Spinal cord (tissue), 10 donors: ENCODE measurements at places on chromosomes 5 and 9. TPM values are rescaled to one million over a fixed set of nuclear protein-coding genes. Genes with fewer than 3 reads are reported as not detected.

Gene FGF10
- 9.4 TPM for total RNA-seq

Gene GKAP1
- 15.9 TPM for total RNA-seq

Gene ITK
- 0.06 TPM for total RNA-seq

- no peak for DNase-seq
Observed at GRCh38 chr5:39521098-39521860, 96.5 kb upstream of the DAB2 start.

DNA sequence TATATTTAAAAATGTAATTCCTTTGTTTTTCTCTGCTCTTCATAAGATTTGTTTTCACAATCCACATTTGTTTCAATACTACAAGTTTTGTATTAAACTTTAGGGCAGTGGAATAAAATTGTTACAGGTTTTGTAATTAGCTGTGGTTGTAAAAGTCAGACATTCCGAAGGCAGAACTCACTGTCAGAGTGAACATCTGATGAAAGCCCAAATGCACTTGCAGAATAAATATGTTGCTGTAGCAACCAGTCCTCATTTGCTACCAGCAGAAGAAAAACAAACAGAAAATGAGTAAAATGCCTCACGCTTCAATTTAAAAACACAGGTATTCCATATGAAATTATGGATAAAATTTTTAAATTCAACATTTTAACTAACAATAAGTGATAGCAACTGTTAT lies 740.1 kb upstream of the FAM174A start:
- no peak for DNase-seq

GRCh38 chr5:80364892-80365291 lies 43.0 kb upstream of the ZFYVE16 start:
- no peak for DNase-seq

DNA sequence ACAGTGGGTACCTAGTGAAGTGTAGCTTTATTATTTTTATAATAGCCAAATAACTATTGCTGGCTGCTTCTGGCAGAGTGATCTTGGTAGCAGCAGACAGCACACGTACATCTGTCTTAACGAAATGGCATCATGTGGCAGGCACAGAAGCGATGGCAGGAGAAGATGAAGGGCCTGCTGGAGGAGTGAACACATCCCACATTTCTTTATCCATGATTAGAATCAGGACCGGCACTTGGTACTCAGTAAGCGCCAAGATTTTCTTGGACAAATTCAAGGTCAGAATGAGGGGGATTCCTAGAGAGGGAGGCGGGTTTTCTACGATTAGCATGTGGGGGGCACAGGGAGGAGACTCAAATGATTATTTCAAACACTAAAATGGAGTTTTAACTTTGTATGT lies 23.0 kb upstream of the ZNF366 start:
- DNase-seq, result no peak

DNA sequence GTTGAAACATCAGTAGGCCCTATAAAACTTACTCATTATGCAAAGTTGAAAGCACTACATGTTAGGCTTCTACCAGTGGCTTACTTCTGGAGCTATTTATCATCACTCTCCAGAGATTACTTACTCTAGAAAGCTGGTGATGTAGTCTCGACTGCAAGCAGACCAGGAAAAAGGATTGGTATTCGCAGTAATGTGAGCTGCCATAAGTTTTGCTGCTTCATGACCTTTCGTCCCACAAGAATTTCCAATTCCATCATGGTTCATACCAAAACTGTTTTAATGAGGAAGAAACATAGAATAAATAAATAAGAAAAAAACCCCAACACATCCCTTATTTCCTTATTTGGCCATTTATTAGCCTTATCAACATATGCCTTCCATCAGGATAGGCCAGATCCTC lies 181.9 kb downstream of the ADAMTS6 start:
- no peak for DNase-seq

DNA sequence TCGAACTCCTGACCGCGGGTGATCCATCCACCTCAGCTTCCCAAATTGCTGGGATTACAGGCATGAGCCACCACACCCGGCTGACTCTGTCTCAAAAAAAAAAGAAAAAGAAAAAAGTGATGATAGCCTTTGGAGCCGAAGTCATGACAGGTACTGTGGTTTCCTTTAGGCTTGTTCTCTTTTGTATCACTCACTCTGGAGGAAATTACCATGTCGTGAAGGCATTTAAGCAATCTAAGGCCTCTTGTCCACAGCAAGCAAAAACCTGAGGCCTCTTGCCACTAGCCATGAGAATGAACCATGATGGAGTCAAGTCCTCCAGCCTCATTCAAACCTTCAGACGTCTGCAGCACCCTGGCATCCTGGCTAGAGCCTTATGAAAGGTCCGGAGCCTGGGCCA lies 286.1 kb downstream of the RAB3C start:
- no peak for DNase-seq

- DNase-seq, result no peak
Observed at GRCh38 chr5:146112476-146112875, 7.1 kb upstream of the PLAC8L1 start.
